ENCODE measurements at places on chromosomes 5 and 9. TPM values are rescaled to one million over a fixed set of nuclear protein-coding genes. Genes with fewer than 3 reads are reported as not detected.

CDHR2 gene
- not detected for total RNA-seq

LCN6 gene
- total RNA-seq, result not detected

PLAA gene
- total RNA-seq, result 35.1 TPM

LMAN2 gene
- 355 TPM for total RNA-seq

QRFP gene
- total RNA-seq, result not detected

TMEM8B gene
- 1.9 TPM for total RNA-seq

PCDHGA10 gene
- total RNA-seq, result 12.2 TPM

FGF18 gene
- under 0.01 TPM for total RNA-seq

BASP1 gene
- 126 TPM for total RNA-seq

GRCh38 chr5:76720988-76721569, 5.2 kb downstream of the F2R start:
- no peak for DNase-seq

- DNase-seq, result no peak
Observed at GRCh38 chr9:128718047-128718446, 5.9 kb downstream of the ZDHHC12 start.

DNA sequence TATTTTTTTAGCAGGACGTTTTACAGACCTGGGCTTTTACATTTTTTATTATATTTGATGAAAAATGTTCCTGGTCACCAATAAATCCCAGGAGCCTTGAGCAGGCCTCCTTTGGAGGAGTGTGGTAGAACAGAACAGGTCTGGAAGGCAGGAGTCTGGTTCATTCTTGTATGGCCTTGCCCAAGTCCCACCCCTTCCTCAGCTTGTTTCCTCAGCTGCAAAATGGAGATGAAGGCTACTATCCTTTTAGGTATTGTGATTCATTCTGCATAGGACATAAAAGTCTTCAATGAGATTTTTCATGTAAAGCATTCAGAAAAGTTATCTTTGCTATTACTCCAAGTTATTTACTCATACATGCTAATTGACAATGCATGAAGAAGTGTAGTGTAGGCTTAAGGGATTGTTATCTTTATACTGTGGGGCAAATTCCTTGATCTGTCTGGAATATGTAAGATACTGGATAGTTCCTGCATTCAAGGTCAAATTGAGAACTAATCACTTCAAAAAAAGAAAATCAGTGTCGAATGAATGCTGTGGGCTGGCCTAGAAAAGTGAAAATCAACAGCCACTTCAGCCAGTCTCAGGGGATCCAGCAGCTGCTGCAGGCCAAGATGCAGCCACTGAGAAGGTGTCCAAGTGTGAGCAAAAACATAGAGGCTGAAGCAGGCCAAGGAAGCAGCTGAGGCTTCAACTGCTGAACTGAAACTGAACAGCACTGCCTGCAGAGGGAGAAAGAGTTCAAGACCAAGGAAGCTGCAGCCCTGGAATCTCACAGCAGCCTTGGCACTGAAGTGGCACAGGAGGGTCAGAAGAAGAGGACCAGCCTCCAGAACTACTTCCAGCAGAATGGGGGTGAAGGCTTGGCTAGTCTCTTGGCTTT, 15.5 kb upstream of the SLC36A3 start:
- peak; percentile 14 for DNase-seq

DNA sequence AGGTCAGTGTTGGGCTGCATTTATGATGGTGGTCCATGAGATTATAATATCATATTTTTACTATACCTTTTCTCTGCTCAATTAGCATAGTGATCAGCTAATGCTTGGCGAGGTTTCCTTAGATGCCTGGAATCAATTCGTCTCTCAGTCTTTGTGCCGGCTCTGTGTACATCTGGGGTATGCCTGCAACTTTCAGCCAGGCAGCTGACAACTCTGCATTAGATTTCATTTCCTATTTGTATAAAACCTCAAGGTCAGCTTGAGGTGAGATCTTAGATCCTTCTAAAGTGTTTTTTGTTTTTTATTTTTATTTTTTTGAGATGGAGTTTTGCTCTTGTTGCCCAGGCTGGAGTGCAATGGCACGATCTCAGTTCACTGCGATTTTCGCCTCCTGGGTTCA, 86.8 kb downstream of the MELK start:
- DNase-seq, result no peak

DNA sequence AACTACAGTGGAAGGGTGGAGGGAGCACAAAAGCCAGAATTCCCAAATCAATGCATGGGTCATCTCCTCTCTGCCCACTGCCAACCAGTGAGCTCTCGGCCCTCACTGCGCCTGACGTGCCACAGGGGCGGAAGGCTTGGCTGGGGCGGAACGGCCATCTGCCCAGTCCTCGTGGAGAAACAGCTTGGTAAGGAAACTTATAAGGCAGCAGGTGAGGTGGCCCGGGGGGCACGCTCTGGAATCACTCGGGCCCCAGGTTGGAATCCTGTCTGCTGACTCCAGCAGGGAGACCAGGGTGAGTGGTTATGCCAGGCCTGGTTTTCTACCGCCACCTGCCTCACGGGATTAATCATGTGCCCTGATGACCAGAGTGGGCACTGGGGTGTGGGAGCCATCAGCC, 52.3 kb downstream of the VAV2 start:
- no peak for DNase-seq

DNA sequence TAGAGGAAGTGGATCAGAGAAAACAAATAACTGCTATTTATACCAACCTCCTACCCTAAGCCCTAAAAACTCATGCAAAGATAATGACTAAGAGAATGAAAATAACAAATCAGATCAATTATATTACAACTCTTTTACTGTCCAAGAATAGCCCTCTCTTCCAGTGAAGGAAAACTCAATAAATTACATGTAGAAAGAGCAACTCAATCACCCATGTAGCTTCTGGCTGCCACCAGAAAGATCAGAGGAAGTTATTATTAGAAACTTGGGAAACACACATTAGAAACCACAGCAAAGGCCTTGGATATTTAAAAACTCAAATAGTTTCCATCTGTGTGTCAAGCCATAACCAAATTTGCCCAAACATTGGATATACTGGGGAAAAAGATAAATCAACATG, 134.0 kb upstream of the TARS1 start:
- no peak for DNase-seq

DNA sequence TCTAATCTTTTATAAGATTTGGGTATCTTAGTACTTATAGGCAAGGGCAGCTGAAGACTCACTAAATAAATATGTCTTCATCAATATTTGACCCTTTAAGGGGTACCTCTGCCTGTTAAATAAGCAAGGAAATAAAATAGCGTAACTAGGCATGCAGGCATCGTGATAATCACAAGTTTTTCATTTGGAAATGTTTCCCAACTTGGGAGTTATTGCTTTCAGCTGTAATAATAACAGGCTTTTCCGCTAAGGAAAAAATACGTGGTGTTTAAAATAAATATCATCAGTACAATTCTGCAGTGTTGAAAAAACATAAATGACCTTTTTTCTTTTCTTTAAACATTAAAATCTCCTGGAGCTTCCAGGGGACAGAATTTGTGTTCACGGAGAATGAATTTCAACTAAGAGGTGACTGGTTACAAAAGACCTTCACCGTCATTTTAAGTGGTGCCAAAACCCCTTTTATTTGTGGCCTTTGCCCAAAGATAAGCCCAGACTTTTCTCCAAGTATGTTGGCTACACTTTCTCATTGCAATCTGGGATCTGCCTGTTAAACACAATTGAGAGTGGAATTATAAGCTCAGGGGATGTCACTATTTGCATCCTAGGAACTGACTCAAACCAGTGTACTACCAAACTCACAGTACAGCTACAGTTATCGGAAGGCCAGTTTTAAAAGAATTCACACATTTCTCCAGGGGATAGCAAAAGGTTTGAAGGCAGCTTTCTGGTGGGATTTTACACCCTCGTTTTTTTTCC, 218.6 kb downstream of the FBXL7 start:
- no peak for DNase-seq

DNA sequence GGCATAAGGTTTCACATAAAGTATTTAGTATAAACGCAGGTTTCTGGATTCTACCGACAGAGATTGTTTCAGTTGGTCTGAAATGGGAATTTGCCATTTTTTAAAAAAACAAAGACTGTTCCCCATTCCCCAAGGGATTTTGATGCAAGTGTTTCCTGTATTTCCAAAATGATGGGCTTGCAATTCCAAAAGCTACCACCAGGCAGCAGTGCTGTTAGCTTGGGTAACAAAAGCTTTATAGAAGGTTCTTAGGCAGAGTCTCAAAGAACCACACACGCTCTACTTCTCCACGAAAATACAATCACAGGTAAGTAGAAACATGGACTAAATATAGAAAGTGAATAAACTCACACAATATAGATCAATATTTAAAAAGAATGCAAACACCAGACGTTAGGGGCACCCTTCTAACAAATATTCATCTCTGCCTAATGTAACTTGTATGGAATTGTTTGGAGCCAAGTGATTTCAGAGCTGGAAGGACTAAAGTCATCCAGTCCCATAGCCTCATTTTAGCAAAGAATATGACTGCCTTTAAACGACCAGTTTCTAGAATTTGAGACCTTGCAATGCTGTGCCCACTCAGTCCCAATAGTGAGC, 154.3 kb downstream of the SPOCK1 start:
- peak; percentile 68 for DNase-seq

DNA sequence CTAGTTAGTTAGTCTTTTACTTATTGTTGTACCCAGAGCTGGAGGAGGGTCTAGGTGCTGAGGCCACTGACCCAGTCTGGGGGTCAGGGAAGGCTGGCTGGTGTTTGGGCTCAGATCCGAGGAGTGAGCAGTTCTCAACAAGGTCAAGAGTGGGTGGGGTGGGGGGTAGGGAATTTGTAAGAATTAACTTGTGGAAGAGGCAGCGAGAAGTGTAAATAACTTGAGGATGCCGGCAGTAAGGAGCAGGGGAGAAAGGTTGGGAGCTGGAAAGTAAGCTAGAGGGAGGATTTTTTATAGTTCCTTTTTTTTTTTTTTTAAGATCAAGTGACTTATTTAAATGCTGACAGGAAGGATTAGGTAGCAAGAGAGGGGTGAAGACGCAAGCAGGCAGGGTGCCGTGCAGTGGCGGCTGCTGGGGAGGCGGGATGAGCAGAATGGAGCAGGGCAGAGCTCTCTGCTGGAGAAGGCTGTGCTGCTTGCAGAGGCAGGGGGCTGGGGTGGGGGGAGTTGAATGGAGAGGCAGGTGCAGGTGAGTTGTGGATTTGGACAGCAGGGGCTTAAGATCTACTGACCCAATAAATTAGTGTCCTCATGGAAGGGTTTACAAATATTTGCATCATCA, 35.3 kb upstream of the SMIM32 start:
- no peak for DNase-seq

- DNase-seq, result no peak
Observed at GRCh38 chr9:114065304-114065703, 12.8 kb downstream of the AMBP start.

- DNase-seq, result peak; percentile 51
Observed at GRCh38 chr5:15943487-15943886, 236.1 kb downstream of the MARCHF11 start.

DNA sequence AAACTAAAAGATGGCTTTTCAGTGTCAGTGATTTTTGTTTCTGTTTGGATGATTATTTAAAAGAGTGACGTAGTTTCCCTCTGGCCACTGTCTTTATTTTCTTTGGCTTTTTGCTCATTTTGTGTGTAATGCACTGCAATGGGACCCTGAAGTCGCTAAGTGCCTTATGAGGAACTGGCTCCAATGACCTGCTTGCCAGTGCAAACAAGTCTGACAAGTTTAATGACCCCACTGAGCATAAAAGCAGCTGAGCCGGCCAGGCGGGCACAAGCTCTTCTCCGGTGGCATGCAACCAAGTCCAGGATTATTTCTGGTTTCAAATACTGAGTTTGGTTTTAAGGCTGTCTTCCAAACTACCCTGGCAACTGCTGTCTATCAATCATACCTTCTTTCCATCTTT, 15.6 kb upstream of the GNA14 start:
- DNase-seq, result peak; percentile 26

GRCh38 chr9:33147416-33148169, 19.5 kb downstream of the B4GALT1 start:
- no peak for DNase-seq

GRCh38 chr9:130444565-130445221, at the start of gene ASS1:
Gene ASS1 (plus strand): TSS chr9:130444961. CDS start chr9:130452229, 7,268 bp downstream.
- no peak for DNase-seq

GRCh38 chr9:114349713-114350480, 20.2 kb downstream of the ORM2 start:
- no peak for DNase-seq

DNA sequence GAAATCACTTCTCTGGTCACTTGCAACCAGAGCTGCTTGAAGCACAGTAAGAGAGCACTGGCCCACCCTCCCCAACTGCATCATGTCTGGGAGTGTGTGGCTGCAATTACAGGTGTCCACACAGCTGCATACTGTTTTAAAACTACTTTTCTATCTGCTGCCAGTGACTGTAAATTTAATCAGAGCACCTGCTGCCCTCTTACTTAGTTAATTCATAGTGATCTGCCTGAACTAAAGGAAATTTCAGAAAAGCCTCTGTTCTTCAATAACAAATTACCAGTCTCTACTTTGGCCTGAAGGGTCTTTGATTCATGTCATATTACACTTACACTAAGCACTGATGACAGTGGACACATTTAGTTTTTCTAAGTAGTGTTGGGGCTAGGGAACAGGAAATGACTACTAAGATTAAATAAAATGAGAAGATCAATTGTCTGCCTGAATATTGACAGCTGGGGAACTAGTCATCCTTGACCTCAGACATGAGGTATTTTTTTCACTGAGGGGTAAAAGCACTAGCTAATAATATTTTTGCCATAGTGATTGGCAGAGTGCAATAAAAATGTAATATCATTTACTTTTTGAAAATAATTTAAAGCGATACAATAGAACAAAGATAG, 788.9 kb upstream of the GRAMD2B start:
- DNase-seq, result no peak

DNA sequence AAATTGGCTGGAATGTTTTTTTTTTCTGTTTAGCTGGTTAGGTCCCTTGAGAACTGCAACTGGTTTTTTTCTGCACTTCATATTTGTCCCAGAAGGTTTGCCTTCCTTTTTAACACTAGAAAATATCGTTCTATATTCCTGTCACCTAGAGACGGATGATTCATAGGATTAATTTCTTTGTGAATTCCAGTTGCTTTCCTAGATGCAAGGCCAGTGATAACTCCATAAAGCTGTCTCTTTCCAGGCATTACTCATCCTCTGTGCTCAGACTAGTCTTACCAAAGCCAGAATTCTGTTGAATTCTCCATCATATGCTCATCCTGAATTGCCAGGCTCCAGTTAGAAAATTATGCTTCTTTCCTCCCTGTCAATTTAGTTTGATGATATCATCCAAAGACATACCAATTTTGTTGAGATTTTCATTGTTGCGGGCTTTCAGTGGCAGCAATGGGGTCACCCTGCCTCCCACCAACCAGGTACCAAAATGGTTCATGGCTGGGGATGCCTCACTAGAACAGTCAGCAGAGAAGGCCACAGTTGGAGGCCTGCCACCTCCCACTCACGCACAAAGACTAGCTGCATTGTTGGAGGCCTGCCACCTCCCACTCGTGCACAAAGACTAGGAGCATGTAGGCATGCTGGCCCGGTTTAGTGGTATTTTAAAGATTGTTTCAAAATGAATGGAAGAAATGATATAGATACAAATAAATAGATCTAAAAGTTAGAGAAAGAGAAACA, 8.5 kb downstream of the BAAT start:
- peak; percentile 79 for DNase-seq

GRCh38 chr5:44885903-44886302, 77.2 kb downstream of the MRPS30 start:
- DNase-seq, result no peak

GRCh38 chr5:100772006-100772405, 131.1 kb downstream of the ST8SIA4 start:
- DNase-seq, result no peak
